Activated CD4-positive, alpha-beta T cell treated with anti-CD3 and anti-CD28 coated beads, Interleukin-2, amount 10 ng/mL, durations not matched to agents 7 days and 5 days (primary cell): ENCODE measurements at places on chromosomes 1 and 21. TPM values are rescaled to one million over a fixed set of nuclear protein-coding genes. Genes with fewer than 3 reads are reported as not detected.

- no peak for DNase-seq
Observed at GRCh38 chr1:154881820-154882535, 11.9 kb upstream of the KCNN3 start.

GRCh38 chr1:232454227-232454886 lies 175.6 kb downstream of the SIPA1L2 start:
- DNase-seq = no peak

- peak; percentile 56 for DNase-seq
Observed at GRCh38 chr1:155893389-155894142, 17.6 kb downstream of the RIT1 start.

DNA sequence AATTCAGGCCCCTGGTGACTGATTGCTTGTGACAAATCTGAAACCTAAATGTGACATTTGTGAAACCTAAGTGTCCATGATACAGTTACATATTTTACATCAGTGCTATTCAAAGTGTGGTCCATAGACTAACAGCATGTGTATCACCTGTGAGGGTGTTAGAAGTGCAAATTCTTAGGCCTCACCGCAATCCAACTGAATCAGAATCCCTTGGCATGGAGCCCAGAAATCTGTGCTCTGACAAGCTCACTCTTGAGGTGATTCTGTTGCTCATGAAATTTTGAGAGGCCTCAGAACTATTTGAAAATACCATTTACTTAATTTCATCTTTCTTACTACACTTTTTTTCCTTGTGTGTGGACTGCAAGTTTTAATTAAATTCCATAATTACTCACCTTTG lies 587.9 kb downstream of the ADGRL2 start:
- no peak for DNase-seq

GRCh38 chr21:42586406-42586805 lies 67.0 kb upstream of the PDE9A start:
- no peak for DNase-seq

The WNT2B gene
- total RNA-seq = not detected
